Hepatocyte (in vitro differentiated cells): ENCODE measurements at places on chromosomes 11 and 22.
A peak's percentile ranks its signal among the peaks of the same experiment; 100 is the strongest.

GRCh38 chr11:12794576-12795230 lies 120.5 kb downstream of the TEAD1 start:
- no peak overlapping the region for H3K27ac ChIP-seq
- DNase-seq, result no peak
- no peaks in the 10 kb centered on the region for H3K36me3 ChIP-seq

DNA sequence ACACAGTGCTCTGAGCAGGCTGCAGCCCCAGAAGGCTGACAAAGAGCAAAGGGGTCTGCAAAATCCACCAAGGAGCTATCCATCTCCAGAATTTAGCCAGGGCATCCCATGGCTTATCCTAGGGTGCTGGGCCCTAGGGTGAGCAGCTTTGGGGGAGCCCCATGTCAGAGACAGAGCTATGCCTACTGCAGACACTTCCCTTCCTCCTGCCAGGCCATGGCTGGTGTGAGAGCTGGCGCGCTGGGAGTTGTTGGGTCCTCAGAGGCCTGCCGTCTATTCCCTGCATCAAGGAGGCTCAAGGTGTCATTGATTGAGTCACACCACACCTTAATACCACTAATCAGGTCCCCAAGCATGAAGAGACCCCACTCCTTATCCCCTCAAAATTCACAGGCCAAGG lies 85.3 kb upstream of the TP53I11 start:
- no peak overlapping the region for H3K27ac ChIP-seq
- H3K4me1 ChIP-seq, result no peaks in the 10 kb centered on the region
- DNase-seq, result no peak
- H3K4me3 ChIP-seq, result no peak overlapping the region

GRCh38 chr11:133425245-133425644 lies 107.1 kb downstream of the OPCML start:
- no peaks in the 10 kb centered on the region for H3K36me3 ChIP-seq
- no peak for DNase-seq
- H3K27me3 ChIP-seq, result no peaks in the 10 kb centered on the region
- H3K4me1 ChIP-seq, result no peaks in the 10 kb centered on the region
- no peak overlapping the region for H3K4me3 ChIP-seq

DNA sequence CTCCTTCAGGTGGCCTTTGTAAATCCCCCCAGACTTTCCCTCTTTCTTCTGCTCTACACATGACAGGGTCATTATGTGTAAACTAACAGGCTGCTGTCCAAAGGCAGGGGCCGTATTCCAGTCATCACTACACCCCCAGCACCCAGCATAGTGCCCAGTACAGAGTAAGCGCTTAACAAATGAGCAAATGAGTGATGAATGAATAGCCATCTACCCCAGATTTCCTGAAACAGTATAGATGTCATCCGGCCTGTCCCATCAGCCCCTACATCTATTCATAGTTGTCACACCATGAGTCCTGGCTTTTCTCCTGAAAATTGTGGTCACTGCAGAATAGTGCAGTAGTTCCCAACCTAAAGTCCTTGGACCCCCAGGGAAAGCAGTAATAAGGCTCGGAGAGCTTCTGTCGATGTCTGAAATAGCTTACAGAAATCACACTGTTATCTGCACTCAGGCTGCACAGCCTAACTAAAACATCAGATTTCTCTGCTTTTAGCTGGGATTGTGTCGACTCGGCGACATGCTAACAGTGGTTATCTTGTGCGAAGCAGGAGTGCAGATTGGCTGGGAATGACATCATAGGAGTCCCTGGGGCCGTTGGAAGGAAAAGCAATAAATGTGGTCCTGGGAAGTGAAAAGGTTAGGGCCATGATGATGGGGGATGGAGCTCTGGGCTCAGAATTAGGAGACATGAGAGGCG lies 143.8 kb upstream of the NECTIN1 start:
- H3K27me3 ChIP-seq, result peaks cover 10% of the 10 kb centered on the region
- no peaks in the 10 kb centered on the region for H3K36me3 ChIP-seq
- no peak overlapping the region for H3K27ac ChIP-seq
- no peak for DNase-seq

- H3K4me3 ChIP-seq, result no peak overlapping the region
- no peak for DNase-seq
- H3K27ac ChIP-seq, result no peak overlapping the region
- H3K27me3 ChIP-seq, result no peaks in the 10 kb centered on the region
Observed at GRCh38 chr11:61534933-61535839, 26.6 kb downstream of the LRRC10B start.

- peak; percentile 34 for DNase-seq
- H3K36me3 ChIP-seq, result no peaks in the 10 kb centered on the region
- H3K4me1 ChIP-seq, result peaks cover 25% of the 10 kb centered on the region
- no peak overlapping the region for H3K4me3 ChIP-seq
Observed at GRCh38 chr11:47514825-47515647, 37.9 kb downstream of the CELF1 start.

DNA sequence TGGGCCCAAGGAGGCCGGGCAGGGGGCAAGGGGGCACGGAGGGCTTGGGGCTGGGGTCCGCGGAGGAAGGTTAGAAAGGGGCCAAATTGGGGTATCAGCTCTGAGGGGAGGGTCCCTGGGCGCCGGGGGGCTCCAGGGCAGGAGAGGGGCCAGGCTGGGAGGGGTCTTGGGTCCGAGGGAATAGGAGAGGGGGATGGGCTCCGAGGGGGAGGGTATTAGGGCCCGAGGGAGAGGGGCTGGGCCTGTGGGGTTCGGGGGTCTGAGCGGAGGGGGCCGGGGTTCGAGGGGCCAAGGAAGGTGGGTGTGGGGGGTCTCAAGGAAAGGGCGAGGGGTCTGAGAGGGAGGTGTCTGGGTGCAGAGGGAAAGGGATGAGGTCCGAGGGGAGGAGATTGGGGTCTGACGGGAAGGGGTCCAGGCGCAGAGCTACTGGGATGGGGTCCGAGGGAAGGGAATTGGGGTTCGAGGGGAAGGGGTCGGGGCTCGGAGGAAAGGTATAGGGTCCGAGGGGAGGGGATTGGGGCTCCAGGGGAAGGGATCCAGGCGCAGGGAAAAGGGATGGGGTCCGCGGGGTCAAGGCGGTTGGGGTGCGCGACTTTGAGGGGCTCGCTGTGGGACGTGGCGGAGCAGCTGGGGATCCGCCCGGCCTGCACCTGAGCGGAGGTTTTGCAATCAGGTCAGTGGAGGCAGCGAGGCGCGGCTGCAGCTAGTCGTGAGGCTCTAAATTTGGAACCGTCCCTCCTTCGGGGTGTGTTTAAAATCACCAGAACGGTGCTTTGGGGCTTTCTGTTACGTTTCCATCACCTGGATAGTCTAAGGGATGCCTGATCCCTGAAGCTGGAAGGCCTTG lies 728 bp downstream of the CTTN start:
- peak overlapping the region; percentile 100 for H3K4me3 ChIP-seq
- peak; percentile 60 for DNase-seq
- peak overlapping the region; percentile 94 for H3K27ac ChIP-seq
- H3K4me1 ChIP-seq, result peaks cover 23% of the 10 kb centered on the region
- no peaks in the 10 kb centered on the region for H3K36me3 ChIP-seq
- no peaks in the 10 kb centered on the region for H3K27me3 ChIP-seq

GRCh38 chr22:34973926-34974325 lies 92.0 kb upstream of the ISX start:
- H3K36me3 ChIP-seq, result no peaks in the 10 kb centered on the region
- no peak overlapping the region for H3K27ac ChIP-seq
- no peaks in the 10 kb centered on the region for H3K27me3 ChIP-seq
- no peak for DNase-seq
- H3K4me3 ChIP-seq, result no peak overlapping the region
- H3K4me1 ChIP-seq, result no peaks in the 10 kb centered on the region
